T-helper 22 cell (primary cell): ENCODE measurements at places on chromosomes 6 and 20.

- DNase-seq: no peak
Observed at GRCh38 chr20:10972219-10972860, 298.5 kb upstream of the JAG1 start.

- DNase-seq: no peak
Observed at GRCh38 chr6:33665957-33666356, 44.8 kb downstream of the ITPR3 start.

DNA sequence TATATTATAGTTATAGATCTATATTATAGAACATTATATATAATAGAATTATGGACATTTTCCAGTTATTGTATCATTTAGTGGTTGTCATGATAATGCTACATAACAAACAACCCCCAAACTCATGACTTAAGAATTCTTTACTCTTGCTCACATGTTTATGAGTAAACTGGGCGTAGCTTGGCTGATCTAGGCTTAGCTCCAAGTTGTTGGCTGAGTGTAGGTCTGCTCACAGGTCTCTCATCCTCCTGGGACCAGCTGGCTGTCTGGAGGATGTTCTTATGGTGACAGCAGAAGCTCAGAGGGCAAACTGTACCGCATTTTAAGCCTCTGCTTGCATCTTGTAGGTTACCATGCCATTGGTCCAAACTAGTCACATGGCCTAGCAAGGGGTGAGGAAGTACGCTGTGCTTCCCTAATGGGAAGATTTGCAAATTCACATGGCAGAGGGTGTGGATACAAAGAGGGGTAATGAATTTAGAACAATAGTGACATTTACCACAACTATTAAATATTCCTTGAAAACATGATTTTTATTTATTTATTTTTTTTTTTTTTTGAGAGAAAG, 34.2 kb downstream of the ARHGAP40 start:
- DNase-seq: no peak

GRCh38 chr6:108568551-108569305, 8.0 kb downstream of the FOXO3 start:
- DNase-seq: no peak

GRCh38 chr20:11302436-11302835, 615.3 kb upstream of the BTBD3 start:
- no peak for DNase-seq

DNA sequence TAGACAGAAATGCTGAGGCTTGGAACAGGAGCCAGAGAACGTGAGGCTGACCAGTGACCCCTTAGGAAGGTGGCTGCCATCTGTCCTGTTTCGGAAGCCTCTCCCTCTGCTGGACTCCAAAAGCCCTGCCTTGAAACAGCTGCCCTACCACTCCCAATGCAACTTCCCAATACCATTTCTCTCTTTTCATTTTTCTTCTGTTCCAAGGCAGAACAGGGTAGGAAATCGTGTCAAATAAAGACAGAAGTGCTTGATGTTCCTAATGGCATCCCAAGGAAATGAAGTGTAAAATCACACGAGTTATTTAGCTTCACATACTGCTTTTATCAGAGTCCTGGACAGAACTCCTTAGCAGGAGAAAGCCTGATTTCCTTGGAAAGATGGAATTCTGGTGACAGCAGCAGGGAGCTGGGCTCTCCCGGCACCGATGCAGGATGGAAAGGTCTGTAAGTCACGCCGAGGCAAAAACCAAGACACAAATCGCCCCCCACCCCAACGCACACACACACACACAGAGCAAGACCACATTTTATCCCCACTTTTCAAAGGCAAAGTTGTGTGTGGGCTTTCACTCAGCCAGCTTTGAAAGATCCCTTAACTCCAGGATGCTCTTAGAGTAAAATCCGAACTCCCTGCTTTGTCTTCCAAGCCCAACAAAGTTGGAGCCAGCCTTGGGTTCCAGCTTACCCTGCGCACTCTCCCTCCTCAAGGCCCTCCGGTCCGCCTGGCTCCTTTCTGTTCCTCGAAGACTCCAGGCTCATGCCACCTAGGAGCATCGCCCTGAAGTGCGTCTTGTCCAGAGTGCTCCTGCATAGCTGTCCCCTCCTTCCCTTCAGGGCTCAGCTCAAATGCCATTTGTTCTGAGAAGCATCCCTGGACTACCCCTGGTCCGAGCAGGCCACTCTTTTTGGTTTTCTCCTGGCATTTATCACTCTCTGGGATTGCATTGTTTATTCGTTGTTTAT, 11.6 kb upstream of the STX16 start:
- no peak for DNase-seq

DNA sequence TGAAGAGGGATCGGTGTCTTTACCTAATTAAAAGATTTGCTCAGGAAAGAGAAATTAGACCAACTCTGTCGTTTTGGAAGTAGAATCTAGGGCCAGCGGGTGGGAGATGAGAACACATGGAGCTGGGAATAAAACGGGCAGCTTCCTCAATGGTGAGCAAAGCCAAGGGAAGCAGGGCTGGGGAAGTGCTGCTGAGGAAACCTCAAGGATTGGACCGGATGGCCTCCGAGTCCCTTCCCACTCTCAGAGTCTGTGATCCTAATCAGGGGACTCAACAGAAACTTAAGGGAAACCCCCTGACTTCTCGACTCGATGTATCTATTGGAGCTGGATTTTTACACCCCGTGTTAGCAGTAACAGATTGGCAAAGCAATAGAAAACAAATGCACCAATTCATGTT, 10.8 kb downstream of the GCNT2 start:
- no peak for DNase-seq

GRCh38 chr6:15573384-15573783, 89.4 kb downstream of the DTNBP1 start:
- no peak for DNase-seq
